ENCODE measurements at places on chromosomes 4 and X.

DNA sequence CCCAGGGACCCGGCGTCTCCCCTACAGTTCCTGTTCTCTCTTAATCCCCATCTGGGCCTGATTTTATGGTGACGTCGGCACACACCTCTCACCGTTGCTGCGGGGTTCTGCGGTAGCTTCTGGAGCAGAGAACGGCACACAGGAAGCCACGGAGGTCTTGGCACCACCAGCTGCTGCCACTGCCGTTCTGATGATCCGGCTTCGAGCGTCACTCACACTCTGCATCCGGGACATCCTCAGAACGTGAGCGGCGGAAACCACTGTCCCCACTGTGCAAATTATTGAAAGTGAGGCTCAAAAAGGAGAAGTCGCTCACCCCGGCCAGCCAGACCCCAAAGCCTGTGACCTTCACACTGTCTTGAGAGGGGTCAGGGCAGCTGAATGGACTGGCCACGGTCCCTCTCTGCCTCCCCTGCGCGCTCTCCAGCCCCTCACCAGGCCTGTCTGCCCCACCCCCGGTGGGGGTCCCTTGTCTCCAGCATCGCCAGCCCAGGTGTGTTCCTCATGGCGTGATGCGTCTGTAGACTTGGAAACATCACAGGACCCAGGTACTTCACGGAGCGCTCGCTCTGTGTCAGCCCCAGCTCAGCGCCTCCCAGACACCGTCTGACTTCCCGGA, 201.1 kb downstream of the AFAP1 start:
- DNase-seq, result no peak

DNA sequence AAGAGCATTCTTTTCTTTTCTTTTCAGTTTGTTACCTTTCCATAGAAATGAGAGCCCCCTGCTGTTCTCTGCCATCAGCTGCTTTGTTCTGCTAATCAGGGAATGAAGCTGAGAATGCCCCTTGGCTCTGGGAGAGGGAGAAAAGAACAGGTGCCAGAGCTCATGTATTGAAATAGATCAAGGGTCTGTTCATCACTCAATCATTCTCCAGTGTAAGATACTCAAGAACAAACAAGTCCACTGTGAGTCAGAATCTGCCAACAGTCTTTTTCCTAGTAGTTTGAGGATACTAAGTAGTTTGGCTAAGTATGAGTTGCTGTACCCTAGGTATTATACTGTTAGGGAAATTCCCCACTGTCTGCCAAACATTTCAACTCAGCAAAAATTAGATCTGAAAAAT, 144.3 kb downstream of the RTL3 start:
- DNase-seq, result no peak

- DNase-seq, result no peak
These were observed 181.4 kb upstream of the NEIL3 start for GRCh38 chr4:177128306-177128705.

DNA sequence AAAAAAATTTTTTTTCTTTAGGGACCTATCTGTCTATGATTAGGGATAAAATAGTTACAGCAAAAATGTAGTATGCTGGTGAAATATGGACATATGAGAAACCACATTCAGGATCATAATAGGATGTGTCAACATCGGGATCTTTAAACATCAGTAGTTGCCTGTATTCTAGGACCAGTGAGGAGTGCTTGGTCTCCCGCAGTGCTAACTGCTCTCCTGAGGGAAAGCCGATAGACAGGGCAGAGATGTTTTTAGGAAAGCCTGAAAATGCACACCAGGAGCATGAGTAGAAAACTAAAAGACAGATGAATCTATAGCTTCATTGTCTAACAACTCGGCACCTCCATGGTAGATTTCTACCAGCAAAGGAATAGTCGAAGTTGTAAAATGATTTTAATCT, 178.1 kb upstream of the SMIM31 start:
- DNase-seq, result no peak

DNA sequence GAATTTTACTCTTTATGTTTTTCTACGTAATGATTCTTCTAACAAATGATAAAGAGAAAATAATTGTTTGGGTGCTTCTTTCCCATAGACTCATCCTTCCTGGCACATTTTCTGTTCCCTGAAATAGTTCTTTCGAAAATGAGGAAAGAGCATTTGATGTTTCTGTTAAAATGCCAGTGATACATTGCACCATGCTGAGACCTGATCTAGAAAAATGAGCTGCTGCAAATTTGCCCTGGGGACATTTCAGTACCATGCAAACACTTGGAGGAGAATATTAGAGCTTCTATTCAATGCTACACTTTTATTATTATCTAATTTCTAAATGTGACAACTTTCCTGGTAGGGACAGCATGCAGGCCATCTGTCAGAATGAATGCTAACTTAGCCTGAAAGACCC, 83.3 kb downstream of the C4orf33 start:
- no peak for DNase-seq

DNA sequence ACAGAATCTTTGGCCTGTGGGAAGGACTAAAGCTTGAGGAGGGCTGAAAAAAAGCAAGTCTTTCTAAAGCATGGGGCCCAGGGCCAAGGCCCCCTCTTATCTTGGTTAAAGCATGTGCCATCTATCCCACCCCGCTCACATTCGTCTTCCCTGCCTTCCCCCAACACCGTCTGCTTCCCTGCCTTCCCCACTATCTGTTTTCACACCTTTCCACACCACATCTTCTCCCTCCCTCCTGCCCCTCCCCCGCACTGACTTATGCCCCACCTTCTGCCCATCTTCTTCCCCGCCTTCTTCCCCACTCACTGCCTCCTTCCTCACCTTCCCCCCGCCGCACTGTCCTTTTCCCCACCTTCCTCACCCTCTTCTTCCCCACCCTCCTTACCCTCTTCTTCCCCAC, 890 bp upstream of the NAP1L5 start:
- no peak for DNase-seq

DNA sequence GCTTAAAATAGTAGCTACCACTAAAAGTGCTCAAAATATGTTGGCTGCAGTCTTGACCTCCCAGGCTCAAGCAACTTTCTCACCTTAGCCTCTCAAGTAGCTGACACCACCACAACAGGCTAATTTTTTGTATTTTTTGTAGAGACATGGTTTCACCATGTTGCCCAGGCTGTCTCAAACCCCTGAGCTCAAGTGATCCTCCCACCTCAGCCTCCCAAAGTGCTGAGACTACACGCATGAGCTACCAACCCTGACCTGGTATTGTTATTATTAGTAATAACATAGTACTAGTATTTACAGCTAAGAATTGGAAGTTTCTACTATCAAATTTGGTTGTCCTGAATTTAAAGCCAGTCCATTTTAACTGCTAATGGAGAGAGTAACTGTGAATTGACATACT, 18.0 kb downstream of the STAP1 start:
- DNase-seq, result no peak

- DNase-seq, result no peak
These were observed 43.5 kb downstream of the CLOCK start for GRCh38 chr4:55503169-55503568.

- no peak for DNase-seq
These were observed 15.1 kb upstream of the CLDN24 start for GRCh38 chr4:183337349-183337748.

- DNase-seq, result no peak
These were observed 18.4 kb downstream of the GUCY1A1 start for GRCh38 chr4:155684892-155685541.

- DNase-seq, result no peak
These were observed 88.3 kb downstream of the SHROOM2 start for GRCh38 chrX:9874483-9874882.

- DNase-seq, result no peak
These were observed 93.8 kb downstream of the APBB2 start for GRCh38 chr4:41120297-41121217.

GRCh38 chr4:88211473-88212252, 53.2 kb upstream of the ABCG2 start:
- peak; percentile 4 for DNase-seq

GRCh38 chr4:85399270-85399669, 75.7 kb upstream of the ARHGAP24 start:
- no peak for DNase-seq

- DNase-seq, result no peak
These were observed 941.2 kb upstream of the TENM3 start for GRCh38 chr4:181301735-181302710.

DNA sequence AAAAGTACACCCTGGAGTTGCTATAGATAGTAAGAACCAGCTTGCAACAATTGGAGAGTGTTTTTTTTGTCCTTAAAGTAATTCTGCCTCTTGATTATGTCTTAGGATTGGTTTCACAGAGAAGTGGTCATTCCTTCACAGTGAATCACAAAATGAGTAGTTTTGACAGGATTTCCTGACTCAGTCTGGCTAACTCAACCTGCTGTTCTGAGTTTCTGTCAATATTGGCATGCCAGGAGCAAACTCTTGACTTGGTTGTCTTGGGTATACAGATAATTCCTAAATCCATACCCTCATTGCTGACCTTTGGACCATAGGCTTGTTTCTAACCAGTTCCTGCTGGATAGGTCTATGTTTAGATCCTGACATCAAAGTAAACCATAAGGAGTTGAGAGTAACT, 9.4 kb downstream of the FHIP1A start:
- no peak for DNase-seq

DNA sequence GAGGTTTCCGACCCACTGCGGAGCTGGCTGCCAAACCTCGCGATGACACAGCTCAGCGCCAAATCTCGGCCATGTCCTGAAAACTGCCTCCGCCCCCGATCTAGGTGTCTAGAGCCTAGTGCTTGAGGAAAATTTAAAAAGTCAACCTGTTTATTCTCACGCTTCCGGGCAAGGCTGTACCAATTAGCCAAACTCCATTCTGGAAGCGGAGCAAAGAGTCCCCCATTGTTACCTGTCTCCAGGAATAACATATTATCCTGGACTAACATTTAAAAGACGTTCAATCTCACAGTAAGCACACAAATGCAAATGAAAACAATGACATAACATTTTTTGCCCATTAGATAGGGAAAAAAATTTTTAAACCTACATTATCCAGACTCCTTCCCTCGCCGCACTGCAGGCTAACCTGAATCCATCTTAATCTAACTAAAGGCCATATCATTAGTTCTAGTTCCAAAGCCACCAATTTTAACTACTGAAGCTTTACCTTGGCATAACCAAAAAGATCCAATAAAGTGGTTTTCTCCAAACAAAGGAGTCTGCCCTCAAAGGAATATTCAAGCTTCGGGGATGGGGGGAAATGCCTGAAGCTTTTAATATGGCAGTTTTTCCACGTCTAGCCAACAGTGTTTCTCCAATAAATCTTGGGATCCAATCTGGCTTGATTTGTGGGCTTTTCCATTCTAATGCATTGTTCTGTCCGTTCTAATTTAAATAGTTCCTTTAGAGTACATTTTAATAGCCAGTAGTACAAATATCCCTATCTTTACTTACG, 1.9 kb downstream of the HUWE1 start:
- no peak for DNase-seq

GRCh38 chr4:11869191-11869870, 440.6 kb upstream of the HS3ST1 start:
- DNase-seq, result no peak

DNA sequence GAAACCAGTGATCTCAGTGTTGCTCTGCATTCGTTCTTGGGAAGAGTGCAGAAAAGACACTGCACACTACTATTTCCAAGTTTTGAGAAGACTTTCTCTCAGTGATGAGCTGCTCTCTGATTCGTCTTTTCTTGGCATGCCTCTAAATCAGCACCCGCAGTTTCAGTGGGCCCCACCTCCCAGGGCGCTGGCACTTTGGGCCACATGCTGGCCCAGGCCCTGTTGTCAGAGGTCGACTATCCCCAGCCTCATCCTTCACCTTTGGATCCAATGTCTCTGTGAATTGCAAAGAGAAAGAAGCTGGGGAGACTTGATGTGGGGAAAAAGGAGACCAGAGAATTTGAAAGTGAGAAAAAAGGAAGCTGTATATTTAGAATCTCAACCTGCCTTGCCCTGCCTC, 644.1 kb upstream of the PITX2 start:
- DNase-seq, result no peak

- DNase-seq, result no peak
These were observed 171.4 kb downstream of the FRMPD4 start for GRCh38 chrX:12309744-12310076.

GRCh38 chr4:24337451-24338190, 246.7 kb downstream of the DHX15 start:
- DNase-seq, result no peak

- no peak for DNase-seq
These were observed 30.3 kb downstream of the SLC25A43 start for GRCh38 chrX:119429471-119429870.

DNA sequence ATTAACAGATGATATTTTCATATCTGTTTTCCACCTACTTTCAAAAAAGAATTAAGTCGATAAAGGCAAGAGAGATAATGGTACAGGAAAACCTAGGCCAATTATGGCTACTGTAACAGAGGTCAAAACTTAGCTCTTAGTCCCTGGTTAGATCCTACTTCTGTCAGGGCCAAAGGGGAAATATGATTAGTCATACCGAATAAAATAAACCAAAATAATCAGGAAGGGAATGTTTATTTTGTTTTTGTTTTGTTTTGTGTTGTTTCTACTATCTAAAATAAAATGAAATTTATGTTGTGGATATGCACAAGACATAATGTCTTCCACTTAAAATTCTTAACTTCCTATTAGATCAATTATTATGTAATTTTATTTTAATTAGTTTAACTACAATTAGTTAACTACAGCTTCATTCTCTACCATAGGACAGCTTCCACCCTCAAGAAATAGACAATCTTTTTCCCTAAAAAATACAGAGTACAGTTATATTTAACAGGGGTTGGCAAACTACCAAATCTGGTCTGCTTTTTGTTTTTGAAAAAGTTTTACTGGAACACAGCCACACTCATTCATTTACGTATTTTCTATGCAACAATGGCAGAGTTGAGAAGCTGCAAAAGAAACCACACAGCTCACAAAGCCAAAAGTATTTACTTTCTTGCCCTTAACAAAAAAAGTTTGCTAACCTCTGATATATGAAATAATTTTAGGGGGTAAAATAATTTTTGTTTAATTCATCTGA, 25.4 kb downstream of the TMEM47 start:
- DNase-seq, result no peak

DNA sequence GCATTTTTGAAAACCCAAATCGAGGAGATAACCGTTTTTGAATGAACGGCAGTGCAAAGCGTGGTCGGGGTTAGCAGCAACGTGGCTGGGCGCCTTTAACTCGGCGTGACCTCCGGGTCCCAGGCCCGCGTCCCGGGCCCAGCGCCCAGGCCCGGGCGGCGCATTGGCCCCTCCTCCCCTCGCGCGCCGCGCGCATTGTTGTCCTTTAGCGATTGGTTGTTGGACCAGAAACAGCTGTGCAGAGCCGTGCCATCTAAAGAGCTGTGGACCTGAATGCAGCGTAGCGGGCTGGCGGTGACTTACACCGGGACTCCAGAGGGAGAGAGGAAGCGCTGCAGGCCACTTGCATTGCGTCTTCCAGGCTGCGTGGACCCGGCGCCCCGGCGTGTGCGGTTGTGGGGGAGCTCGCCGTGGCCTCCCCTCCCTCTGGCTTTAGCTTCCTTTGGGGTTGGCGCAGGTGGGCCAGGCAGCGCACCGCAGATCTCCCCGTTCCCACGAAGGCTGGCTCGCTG, at the start of gene STOX2:
Gene STOX2 (plus strand): TSS at position 227 of the 512 bp plus-strand sequence. CDS start 1,484 bp downstream, outside the sequence.
- DNase-seq, result no peak
